Astrocyte of the spinal cord (primary cell): ENCODE measurements at places on chromosomes 7 and 10.

- peak; percentile 11 for DNase-seq
Measured at GRCh38 chr10:14683256-14683655, 91.4 kb downstream of the FAM107B start.

GRCh38 chr7:91235211-91235832 is 28.9 kb upstream of the FZD1 start:
- no peak for DNase-seq

GRCh38 chr10:62688971-62689700 is 115.4 kb upstream of the ADO start:
- no peak for DNase-seq

- DNase-seq = no peak
Measured at GRCh38 chr10:2839081-2839725, 228.1 kb upstream of the PFKP start.

- DNase-seq = no peak
Measured at GRCh38 chr10:75827587-75828021, 396.2 kb downstream of the LRMDA start.

GRCh38 chr10:21525367-21526187 is at the start of gene SKIDA1:
TSS of gene SKIDA1 (minus strand) at chr10:21525682. CDS start at chr10:21517822, 7,860 bp downstream.
- DNase-seq = peak; percentile 95

- DNase-seq = no peak
Measured at GRCh38 chr10:53894145-53894544, 906.9 kb downstream of the PCDH15 start.

GRCh38 chr7:134359787-134360432 is 43.2 kb upstream of the SLC35B4 start:
- DNase-seq = no peak

DNA sequence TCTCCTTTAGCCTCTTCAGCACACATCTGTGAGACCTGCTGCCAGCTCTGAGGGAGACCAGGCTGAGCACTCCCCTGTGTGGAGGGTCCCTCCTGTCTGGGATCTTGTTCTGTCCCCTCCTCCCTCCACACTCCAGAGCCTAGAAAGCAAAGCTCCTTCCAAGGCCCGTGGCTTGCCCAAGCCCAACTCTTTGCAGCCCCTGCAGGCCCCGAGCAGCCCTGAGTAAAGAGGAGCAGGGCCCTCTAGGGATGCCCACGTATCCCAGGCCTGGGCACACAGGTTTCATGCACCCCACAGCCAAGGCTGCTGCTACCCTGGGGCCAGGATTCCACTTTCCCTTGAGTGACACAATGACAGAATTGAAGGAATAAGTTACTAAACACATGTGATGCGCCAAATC is 24.0 kb downstream of the COBL start:
- DNase-seq = no peak

DNA sequence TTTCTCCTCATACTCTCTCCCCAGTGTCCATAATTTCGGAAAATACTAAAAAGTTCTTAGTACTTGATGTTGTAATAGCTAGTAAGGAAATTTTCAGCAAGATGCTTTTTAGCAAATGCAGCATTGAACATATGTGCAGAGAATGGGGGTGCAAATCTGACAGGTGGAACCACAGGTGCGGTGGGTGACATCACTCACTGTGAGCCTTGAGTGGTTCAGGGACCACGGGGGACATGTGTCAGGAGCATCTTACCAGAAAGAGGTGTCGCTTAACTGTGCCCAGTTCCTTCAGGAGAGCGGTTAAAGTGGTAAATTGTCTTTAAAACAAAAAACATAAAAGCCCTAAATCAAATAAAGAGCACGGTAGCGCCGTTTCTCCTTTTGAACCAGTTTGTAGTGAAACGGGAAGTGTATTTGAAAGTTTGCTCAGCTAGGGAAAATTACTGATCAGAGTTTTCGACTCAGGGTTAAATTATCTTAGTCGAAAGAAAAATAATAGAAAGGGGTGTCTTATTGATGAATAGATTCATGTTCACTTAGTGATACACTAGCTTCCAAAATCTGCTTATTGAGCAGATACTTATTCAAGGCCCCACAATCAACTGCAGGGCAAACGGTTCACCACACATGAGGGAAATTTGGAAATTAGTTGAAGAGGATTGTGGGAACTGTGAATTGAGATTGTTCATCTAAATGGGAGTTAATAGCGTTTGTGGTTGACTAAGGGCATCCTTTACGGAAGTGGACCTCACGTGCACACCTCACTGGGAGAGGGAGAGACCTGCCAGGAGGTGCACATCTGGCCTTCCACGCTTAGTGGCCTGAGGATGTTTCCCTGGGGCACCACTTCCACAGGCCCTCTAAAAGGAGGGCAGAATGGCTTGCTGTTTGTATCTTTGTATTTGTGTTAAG is 12.7 kb downstream of the CUL1 start:
- DNase-seq = no peak

- peak; percentile 17 for DNase-seq
Measured at GRCh38 chr10:31930023-31930751, 1.6 kb upstream of the ARHGAP12 start.

- no peak for DNase-seq
Measured at GRCh38 chr7:1943933-1944618, 274.0 kb downstream of the ELFN1 start.

GRCh38 chr10:50592961-50593418 is 30.8 kb downstream of the SGMS1 start:
- no peak for DNase-seq

DNA sequence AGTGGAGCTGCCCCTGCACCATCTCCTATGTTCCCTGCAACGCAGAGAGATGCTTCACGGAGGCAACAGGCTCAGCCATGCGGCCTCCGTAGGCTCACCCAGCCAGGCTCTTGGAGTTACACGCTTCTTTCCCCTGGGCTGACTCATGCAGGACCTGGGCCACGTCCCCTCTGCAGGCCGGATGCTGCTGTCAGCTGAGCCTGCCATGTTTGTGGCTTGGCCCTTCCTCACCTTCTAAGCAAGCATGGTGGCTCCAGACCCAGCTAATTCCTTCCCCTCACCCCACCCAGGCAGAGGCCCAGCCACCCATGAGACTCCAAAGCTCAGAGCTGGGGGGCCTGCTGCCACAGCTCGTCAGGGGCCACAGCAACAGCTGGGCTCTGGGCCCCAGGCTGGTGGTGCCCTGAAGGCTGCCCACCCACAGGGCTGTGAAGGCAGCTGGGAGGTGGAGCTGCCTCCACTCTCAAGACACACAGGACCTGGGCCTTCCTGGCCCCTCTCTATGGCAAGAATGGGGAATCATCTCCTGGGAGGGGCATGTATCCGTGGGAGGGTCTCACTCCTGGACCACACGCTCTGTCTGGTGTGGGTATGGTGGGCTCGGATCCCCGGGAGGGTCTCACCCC is 219.6 kb downstream of the ELFN1 start:
- DNase-seq = peak; percentile 76

DNA sequence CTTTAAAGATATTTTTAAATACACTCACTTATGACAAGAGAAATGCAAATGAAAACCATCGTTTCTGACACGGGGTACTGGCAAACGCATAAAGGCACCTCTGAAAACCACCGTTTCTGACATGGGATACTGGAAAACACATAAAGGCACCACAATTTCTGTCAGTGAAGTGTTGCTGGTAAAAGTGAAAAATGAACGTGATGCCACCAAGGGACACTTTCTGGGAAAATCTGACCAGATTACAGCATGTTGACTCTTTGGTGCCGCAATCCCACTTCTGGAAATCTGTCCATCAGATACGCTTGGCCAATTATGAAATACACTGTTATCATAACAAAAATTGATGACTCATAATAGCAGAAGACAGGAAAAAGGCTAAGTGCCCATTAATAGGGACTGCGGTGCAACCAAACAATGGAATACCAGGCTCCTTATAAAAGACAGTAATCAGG is 131.7 kb downstream of the ZMYND11 start:
- DNase-seq = no peak

DNA sequence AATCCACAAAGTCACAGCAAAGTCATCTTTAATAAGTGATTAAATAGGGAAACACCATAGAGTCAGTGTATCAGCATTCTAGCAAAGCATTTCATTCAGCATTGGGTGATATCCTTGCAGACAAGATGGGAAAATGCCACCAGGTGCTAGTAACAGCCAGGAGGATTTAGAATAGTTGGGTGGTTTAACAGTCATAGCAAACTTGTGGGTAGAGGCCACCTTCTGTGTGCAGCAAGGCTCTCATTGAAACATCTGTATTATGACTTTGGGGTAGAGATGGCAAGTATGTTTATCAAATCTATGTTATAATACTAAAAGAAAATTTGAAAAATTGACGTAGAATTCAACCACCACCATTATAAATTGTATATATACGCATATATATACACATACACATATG is 26.4 kb upstream of the ADO start:
- no peak for DNase-seq

DNA sequence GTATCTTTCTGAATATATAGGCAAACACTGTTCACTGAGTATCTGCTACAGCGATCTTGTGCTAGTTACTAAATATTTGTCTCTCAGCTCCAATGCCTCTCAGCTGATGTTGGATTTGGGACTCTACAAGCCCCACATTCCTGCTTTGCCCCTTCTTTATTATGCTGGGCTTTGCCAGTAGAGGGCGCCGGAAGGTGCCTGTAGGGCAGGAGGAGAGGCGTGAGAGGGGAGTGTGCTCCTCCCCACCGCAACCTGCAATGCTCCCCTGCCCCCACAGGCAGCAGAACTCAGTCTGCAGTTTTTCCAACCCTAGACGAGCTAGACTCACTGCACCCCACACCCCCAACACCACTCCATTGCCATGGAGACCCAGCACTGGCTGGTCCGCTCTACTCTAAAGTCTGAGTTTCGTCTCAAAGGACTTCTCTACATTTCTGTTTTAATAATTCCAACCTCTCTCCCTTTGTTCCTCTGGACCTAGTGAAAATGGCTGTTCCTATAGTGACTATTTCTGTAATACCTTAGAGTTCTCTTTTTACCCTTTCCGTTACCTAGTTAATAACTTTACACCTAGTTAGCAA is 337.6 kb downstream of the CCSER2 start:
- no peak for DNase-seq

DNA sequence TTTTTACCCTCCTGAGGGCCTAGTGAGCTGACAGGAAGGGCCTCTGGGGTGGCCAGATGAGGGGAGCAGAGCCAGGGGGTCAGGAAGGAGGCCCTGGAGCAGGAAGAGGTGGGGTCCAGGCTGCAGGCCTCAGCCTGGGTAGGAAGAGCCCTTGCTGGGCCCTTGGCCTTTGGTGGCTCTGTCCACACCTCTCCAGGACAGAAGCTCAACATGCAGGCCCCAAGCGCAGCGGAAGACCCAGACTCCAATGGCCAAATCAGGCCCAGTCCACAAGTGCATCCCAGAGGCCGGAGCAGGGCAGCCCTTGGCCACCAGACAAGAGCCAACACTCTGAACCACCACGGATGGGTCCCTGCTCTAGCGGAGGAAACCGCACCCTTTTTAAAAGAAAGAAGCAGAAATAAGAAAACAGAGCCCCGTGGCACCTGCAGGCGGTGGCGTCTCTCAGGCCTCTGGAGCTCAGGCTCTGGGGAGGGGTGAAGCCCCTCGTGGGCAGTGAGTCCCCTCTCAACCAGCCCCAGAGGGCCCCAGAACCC is 52.8 kb downstream of the FOXL3 start:
- no peak for DNase-seq

- no peak for DNase-seq
Measured at GRCh38 chr10:74925291-74925690, 98.9 kb downstream of the KAT6B start.

DNA sequence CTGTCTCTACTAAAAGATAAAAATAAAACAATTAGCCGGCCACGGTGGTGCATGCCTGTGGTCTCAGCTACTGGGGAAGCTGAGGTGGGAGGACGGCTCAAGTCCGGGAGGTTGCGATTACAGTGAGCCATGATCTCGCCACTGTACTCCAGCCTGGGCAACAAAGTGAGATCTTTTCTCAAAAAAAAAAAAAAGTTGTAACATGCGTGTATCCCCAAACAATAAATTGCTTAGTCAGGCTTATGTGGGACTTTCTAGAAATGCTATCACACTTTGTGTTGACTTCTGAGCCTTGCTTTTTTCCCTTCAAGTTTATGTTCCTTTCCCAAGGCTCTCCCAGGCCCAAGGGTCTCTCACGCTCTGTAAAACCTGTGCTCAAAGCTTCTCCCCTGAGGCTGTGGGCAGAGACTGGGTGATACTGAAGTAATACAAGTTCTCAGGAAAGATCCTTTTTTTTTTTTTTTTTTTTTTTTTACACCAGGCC is 88.0 kb upstream of the TNS3 start:
- no peak for DNase-seq

DNA sequence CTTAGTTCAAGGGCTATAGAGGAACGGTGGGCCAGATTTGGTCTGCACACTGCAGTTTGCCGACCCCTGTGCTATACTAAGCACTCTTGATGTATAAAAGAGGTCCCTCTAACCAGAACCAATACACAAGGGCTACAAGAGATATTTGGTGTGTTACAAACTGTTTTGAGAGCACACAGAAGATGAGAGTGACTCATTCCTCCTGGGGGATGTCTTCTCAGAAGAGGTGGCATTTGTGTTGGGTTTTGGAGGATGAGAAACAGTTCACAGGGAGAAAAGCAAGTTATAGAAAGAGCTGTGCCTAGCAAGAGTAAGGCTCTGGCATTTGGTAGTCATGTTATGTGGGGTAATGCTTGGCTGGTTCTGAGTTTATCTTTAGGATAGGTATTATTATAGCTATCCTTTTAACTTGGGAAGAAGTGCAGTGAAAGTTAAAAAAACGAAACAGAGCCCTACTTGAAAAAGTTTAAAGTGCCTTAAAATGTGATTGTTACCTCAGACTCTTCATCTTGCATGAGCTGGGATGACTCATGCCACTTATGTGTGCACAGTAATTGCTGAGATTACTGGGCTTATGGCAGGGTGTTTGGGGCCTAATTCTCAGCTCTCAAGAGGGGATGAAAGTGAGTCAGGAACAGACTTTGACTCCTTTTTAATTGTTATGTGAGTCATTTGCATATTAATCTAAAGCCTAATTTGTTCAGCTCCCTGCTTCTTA is 160.4 kb downstream of the KIF20B start:
- peak; percentile 71 for DNase-seq

DNA sequence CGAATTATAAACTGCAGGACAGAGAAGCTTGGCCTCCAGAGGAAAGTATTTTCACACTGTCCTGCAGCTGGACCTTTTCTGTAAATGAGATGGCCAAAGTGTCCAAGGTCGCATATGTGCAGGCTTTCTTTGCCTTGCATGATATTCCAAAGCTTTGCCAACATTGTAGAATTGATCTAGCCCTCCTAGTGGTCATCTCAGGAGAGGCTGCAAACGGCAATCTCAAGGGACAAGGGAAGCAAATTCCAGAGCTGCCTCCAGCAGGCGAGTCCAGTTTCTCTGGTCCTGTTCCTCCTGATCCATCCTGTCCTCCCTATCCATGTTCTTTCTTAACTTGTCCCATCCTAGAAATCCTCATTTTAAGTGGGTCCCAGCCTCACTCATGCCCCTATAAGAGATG is 373.4 kb upstream of the PCDH15 start:
- DNase-seq = no peak
